Left hindlimb (tissue), 1 donor: ENCODE measurements at places on chromosomes 12 and 14.

DNA sequence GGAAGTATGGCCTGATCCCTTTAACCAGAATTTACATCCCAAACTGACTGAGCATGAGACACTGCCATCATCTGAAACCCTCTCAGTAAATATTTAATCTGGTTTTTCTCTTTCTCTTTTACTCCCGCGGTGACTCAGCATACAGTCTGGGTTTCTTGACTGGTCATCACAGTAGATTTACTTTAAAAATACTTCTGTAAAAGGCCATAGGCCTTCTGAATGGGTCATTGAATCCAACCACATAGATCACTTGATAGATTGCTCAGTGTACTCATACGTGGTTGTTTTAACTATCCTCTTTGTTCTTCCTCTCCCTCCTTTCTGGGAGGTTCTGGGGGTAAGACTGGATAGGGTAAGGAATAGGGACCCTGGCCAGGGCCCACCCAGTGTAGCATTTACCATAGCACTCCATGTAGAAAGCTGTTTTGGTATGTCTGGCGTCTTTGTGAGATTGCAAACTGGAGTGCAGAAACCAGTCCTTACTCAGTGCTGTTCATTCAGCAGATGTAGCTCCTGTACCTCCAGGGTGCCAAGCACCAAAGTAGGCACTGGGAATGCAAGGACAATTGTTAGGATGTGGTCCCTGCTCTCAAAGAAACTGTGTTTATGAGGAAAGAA, 165.7 kb downstream of the SRGAP1 start:
- DNase-seq: no peak

DNA sequence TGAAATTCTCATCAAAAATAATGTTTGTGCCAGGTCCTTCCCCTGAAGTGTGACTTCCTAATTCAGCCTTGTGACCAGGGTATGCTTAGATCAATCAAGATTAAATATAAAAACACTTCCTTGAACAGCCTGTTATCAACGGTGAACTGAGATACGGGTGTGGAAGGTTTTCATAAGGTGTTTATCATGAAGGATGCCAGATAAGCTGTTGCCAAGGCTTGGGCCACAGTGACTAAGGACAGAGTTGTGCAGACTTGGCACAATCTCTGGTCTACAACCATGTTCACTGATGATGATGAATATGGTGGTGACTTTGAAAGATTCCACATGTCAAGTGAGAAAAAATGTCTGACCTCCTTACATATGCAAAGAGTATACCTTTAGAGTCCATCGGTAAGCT, 51.3 kb upstream of the LIN7A start:
- no peak for DNase-seq

- no peak for DNase-seq
These were observed 33.7 kb upstream of the GALNT9 start for GRCh38 chr12:132362996-132363660.

DNA sequence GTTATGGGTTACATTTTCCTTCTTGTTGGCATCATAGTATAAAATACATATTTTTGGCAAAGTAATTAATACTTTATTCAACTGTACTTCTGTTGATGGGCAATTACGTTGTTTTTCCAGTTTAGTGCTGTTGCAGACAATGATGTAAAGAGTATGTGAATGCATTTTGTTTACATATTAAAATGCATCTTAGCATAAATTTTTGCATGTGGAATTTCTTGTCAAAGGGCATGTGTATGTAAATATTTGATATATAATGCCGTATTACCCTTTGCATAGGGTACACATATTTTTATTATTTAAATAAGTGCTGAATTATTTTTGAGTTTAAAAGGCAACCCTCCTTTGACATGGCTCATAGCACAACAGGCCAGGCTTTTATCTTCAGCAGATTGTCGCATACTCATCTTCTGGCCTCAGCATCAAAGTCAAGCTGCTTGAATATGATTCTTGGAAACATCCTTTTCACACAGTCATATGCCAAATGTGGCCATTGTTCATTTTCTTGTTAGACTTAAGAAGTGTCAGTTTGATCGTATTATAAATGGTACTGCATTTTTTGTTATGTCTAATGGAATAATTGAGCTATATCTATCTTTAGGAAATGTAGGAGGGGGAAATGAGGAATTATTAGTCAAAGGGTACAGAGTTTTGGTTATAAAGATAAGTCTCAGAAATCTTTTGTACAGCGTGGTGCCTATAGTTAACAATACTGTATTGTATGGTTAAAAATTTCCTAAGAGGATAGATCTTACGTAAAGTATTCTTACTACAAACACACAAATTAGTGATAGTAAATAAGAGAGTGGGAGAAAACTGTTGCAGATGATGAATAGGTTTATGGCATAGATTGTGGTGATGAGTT, 138.5 kb downstream of the FUT8 start:
- DNase-seq: no peak

GRCh38 chr14:68607081-68607866, 185.6 kb downstream of the ZFP36L1 start:
- DNase-seq: peak; percentile 77

- DNase-seq: no peak
These were observed 129.8 kb downstream of the PTPRB start for GRCh38 chr12:70507442-70507841.

- no peak for DNase-seq
These were observed 148.2 kb upstream of the CLEC14A start for GRCh38 chr14:38404100-38404541.

DNA sequence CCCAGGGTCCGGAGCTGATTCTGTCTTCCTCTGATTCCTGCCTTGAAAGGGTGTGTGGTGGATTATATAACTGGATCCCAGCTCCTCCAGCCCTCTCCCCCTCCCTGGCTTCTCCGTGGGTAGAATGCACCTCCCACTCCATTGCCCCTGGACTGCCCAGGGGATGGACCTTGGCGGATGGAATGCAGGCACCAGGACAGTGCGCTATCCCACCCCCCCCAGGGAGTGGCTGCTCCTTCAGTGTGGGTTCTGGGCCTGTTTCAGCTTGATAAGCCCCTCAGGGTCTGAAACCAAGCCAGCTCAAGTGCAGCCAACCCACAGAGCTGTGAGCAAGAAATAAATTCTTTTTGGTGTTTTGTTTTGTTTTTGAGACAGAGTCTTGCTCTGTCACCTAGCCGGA, 112.4 kb upstream of the TMEM132D start:
- no peak for DNase-seq

DNA sequence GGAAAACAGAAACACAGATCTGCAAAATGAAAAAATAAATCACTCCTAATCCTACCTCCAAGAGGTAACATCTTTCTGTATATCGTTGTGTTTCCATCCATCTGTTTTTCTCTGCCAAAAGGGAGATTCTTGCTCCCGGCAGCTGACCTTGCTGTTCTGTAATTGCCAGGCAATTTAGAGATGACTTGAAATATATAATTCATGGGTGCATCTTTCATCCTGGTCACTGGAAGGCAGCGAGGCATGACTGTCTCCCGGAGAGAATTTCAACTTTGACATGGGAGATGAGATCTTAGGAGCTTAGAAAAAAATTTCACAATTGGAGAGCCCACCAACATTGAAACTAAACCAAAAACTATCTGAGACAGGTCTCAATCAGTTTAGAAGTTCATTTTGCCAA, 53.0 kb downstream of the WSCD2 start:
- no peak for DNase-seq

DNA sequence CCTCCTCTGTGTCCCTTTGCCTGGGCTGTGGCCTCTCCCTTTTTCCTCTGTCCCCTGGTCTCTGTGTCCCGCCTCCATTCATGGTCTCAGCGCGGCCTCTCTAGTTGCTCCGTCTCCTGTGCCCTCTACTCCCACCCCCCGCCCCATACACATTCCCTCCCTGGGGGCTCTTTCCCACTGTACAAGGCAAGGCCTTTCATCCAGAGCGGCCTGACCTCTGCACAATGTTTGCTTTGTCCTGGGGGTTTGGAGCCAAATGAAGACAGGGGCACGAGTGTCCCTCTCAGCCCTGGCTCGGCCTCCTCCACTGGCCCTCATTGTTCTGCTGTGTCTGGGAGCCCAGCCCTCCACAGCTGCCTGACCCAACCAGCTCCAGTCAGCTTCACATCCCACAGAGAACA, 678.6 kb downstream of the BCL11B start:
- no peak for DNase-seq

DNA sequence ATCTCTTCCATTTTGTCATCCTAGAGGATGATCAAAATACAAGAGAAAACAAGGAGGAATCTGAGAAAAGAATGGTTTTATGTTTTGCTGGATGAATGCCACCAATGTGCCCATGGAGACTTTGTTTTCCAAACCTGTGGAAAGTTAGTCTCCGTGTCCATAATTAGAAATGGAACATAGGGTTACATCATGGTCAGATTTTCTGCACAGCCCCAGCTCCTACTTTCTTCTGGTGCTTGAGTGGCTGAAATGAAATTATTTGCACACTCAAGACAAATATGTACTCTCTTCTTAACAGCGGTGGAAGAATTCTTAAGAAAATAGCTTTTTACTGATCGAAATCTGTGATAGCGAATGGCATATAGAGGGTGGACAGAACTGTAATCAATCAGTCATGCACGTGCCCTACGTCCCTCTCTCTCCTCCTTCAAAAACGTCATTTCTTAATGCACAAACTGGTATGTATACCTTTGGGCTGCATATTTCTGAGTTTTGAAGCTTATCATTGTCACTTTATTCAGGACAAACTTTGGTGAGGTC, 825.2 kb downstream of the AACS start:
- DNase-seq: no peak

DNA sequence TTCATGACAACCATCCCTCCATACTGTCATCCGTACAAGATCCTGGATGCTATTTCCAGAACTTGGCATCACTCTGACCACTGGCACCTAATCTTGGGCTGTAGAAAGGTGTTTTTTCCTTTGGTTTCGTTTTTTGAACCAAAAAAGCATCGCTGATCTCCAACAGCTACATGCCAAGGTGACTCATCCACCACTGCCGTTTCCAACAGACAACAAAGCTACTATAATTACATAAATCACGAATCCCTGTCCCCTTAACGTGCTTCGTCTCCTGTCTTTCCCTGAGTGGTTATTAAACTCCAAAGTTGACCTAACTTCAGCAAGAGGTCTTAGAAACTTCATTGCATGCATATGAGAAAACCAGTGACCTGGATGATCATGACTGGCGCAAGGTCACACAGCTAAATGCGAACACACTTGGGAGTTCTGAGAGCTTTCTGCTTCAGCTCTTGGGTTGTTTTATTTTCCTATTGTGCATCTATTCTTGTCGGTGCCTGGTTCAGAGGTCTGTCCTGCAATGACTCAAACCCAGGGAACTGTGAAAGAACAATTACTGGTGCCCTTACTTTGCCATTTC, 99.9 kb downstream of the PPM1H start:
- no peak for DNase-seq

DNA sequence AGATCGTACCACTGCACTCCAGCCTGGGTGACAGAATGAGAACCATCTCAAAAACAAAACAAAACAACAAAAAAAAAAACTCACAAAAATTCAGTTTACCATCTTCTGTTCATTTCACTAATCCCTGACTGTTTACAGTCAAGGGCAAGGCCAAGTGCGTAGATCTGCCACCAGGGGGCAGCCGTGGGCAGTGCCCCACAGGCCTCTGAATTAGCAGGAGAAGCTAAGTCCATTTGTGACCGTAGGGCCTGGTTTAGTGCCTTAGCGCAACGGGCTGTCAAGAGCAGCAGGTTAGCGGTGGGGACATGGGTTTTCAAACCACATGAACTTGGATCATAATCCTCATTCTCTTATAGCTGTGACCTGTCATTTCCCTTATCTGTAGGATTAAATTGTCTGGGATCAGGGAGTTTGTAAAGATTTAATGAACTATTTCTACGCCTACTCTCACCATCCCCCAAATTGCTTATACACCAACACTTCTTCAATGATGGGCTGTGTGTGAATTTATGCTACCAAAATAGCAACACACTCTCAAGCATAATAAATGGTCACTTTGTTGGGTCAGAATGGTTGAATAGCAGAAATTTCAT, 49.0 kb downstream of the KCTD10 start:
- DNase-seq: peak; percentile 75
